Natural killer cell treated with Interleukin-12 subunit alpha and Interleukin-12 subunit beta and Interleukin-15 and Interleukin-18, amount 100 ng/mL, for 72 hours (primary cell): ENCODE measurements at places on chromosomes 16 and 17.

- H3K4me1 ChIP-seq = no peaks in the 10 kb centered on the region
- no peak overlapping the region for H3K4me3 ChIP-seq
- H3K36me3 ChIP-seq = no peaks in the 10 kb centered on the region
- DNase-seq = no peak
- no peak overlapping the region for H3K27ac ChIP-seq
- no peaks in the 10 kb centered on the region for H3K27me3 ChIP-seq
These were observed 167.1 kb upstream of the KIF2B start for GRCh38 chr17:53655591-53655990.

DNA sequence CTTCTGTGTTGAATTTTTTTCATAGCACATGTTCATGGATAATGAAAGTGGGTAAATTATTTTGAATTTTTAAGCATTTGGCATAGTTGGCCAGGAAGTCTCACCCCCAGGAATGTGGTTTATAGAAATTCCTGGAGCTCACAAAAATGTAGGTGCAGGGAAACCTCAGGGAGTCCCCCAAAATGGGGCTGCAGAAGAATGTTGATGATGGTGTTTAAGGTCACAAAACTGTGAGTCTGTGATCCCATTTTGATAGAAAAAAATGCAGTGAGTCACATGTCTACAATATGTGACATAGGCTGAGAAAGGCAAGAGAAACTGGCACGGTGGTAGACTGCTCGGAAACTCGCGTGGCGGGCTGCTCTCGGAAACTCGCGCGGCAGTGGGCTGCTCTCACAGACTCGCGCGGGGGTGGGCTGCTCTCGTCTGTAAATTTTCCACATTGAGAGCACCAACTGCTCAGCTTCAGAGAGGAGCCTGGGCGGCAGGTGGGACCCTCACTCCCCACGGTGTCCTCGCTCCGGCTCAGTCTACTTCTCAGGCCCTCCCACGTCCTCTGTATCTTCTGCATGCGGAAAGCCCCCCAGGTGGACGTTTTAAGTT is 18.7 kb upstream of the MC1R start:
- H3K36me3 ChIP-seq = peaks cover 6% of the 10 kb centered on the region
- H3K27ac ChIP-seq = no peak overlapping the region
- H3K4me1 ChIP-seq = peaks cover 5% of the 10 kb centered on the region
- no peak overlapping the region for H3K4me3 ChIP-seq
- no peak for DNase-seq
- no peaks in the 10 kb centered on the region for H3K27me3 ChIP-seq

DNA sequence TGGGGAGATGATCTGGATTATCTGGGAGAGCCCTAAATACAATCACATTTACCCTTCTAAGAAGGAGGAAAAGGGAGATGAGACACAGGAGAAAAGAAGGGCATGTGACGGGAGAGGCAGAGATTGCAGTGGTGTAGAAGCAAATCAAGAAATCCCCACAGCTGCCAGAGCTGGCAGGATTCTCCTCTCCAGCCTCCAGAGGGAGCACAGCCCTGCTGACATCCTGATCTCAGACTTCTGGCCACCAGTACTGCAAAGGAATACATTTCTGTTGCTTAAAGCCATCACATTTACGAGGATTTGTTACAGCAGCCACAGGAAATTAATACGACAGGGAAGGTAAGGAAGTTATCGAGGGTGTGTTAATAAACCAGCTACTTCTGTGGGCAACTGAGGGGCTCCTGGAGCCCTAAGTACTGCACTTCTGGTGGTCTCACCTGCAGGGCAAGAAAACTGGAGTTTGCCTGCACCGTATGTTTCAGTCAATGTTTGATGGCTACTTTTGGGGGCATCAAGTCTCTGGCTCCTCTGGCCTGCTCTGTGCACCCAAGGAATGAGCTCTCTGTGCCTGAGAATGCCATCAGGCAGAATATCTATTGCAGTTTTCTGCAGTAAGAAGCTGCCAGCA is 22.9 kb upstream of the CDH13 start:
- H3K27me3 ChIP-seq = peaks cover 4% of the 10 kb centered on the region
- H3K36me3 ChIP-seq = peaks cover 5% of the 10 kb centered on the region
- no peak overlapping the region for H3K4me3 ChIP-seq
- H3K27ac ChIP-seq = no peak overlapping the region
- no peaks in the 10 kb centered on the region for H3K4me1 ChIP-seq
- no peak for DNase-seq

GRCh38 chr16:89026121-89026612 is 49.2 kb upstream of the CBFA2T3 start:
- peak; percentile 91 for DNase-seq
- peak overlapping the region; percentile 98 for H3K27ac ChIP-seq
- H3K4me3 ChIP-seq = peak overlapping the region; percentile 65
- peaks cover 4% of the 10 kb centered on the region for H3K27me3 ChIP-seq
- H3K4me1 ChIP-seq = peaks cover 34% of the 10 kb centered on the region

DNA sequence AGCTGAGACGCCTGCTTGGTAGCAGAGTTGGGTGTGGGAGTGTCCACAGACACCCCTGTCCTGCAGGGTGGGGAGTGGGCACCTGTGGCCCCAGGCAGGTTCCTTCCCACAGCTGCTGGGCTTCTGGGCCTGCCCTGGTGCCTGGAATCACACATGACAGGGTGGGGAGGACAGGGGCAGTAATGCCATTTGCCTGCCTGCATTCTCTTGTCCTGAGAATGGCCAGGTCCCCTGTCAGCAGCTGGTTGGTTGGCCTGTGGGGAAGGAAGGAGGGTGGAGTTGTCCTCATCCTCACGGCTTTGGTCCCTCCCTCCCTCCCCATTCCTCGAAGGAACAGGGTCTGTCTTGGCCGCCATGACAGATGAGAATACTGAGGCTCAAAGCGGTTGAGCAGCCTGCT is 5.2 kb downstream of the PRSS53 start:
- no peak overlapping the region for H3K27ac ChIP-seq
- no peaks in the 10 kb centered on the region for H3K27me3 ChIP-seq
- no peaks in the 10 kb centered on the region for H3K36me3 ChIP-seq
- DNase-seq = no peak

DNA sequence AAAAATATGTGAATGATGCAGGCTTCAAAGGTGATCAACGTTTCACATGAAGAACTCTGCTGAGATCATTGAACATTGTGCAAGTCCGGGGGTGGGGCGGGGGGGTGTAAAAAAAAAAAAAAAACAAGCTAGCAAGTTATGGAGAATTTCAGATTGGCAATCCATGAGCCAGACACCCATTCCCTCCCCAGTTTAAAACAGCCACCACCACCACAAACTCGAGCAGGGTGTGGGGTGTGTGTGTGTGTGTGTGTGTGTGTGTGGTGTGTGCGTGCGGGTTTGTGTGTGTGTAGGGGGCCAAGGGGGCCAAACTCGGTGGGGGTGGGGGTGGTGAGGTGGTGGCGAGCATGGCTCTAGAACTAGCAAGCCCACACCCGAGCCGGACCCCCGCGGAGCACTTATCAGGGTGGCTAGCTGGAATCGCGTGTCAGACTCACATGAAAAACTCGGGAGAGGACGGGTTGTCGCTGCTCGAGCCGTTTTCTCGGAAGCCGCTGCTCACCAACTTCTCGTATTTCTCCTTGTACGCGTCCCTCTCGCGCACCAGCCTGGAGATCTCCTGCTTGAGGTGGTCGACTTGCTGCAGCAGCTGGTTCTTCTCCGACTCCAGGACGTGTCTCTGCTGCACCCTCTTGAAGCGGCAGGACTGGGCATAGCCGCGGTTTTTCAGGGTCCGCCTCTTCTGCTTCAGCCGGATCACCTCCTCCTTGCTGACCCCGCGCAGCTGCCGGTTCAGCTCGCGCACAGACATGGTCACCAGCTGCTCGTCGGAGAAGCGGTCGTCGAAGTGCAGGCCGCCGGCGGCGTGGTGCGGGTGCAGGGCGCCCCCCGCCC is 2.0 kb downstream of the MAF start:
- peak overlapping the region; percentile 73 for H3K27ac ChIP-seq
- H3K27me3 ChIP-seq = no peaks in the 10 kb centered on the region
- H3K4me3 ChIP-seq = peak overlapping the region; percentile 88
- peaks cover 20% of the 10 kb centered on the region for H3K36me3 ChIP-seq
- peak; percentile 76 for DNase-seq
- peaks cover 56% of the 10 kb centered on the region for H3K4me1 ChIP-seq

DNA sequence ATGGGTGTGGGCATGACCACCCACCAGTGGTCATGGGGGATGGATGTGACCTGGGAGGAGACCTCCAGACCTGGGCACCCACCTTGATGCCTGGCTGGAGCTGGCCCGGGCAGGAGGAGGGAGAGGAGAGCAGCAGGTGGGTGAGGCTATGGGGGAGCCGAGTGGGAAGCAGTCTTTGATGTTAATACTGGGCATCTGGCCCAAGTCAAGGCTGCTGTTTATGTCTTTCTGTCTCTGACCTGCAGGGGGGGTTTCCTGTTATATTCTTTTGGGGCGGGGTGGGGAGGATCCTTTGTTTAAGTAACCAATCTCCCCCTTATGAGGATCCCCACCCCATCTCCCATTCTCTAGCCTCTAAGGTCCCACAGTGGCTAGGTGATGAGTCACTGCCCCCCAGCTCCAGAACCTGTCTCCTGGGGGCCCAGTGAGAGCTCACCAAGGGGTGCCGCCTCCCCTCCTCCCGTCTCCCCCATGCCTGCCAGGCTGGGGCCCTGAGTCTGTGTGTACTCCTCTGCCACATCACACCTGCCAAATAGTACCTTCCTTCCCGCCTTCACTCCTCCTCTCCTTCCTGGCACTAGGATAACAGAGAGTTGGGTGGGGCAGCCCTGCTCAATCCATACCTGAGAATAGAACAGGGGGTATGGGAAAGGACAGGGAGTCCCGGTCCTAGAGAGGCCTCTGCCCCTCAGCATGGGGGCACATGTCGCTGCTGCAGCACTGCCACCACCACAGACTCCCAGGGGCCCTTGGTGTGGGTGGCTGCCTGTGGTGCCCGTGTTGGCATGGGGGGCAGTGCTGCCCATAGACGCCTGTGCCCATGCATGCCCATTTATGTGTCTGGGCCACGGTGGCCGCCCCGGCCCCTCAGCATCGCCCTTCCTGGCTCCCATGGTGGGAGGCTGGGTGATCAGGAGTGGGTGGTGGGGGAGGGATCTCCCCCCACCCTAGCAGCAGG is 7.3 kb downstream of the THRA start:
- peaks cover 51% of the 10 kb centered on the region for H3K4me1 ChIP-seq
- DNase-seq = no peak
- H3K27ac ChIP-seq = peak overlapping the region; percentile 87
- H3K27me3 ChIP-seq = no peaks in the 10 kb centered on the region
- H3K4me3 ChIP-seq = peak overlapping the region; percentile 86

- peaks cover 30% of the 10 kb centered on the region for H3K4me1 ChIP-seq
- H3K27me3 ChIP-seq = no peaks in the 10 kb centered on the region
- no peak overlapping the region for H3K4me3 ChIP-seq
- no peaks in the 10 kb centered on the region for H3K36me3 ChIP-seq
These were observed 155.6 kb downstream of the SNX11 start for GRCh38 chr17:48262982-48263730.
